ENCODE measurements at places on chromosomes 5 and 9. TPM values are rescaled to one million over a fixed set of nuclear protein-coding genes. Genes with fewer than 3 reads are reported as not detected.

PCDHA10 gene
- total RNA-seq = not detected

EQTN gene
- not detected for total RNA-seq

NKD2 gene
- total RNA-seq = not detected

ACTBL2 gene
- total RNA-seq = 3.2 TPM

LCN1 gene
- not detected for total RNA-seq

HK3 gene
- total RNA-seq = not detected

OTP gene
- total RNA-seq = not detected

ADGRV1 gene
- not detected for total RNA-seq

PCDHA1 gene
- not detected for total RNA-seq

KIAA0825 gene
- total RNA-seq = 2.5 TPM

FGFR4 gene
- total RNA-seq = 0.29 TPM

SERF1A gene
- 16.5 TPM for total RNA-seq

LPAR1 gene
- total RNA-seq = 103 TPM

FGD3 gene
- not detected for total RNA-seq

FKBP15 gene
- total RNA-seq = 12.4 TPM

QRFP gene
- not detected for total RNA-seq

STING1 gene
- total RNA-seq = 43.0 TPM

THG1L gene
- total RNA-seq = 15.0 TPM

SH3PXD2B gene
- total RNA-seq = 19.8 TPM

GRM6 gene
- not detected for total RNA-seq

ARID3C gene
- 0.58 TPM for total RNA-seq

FLT4 gene
- not detected for total RNA-seq

Data from myometrial cell (primary cell).